ENCODE measurements at places on chromosomes 11 and 22.

- DNase-seq = no peak
Measured at GRCh38 chr11:74321487-74322188, 10.2 kb upstream of the P4HA3 start.

- DNase-seq = no peak
Measured at GRCh38 chr11:10982704-10983510, 125.1 kb upstream of the ZBED5 start.

DNA sequence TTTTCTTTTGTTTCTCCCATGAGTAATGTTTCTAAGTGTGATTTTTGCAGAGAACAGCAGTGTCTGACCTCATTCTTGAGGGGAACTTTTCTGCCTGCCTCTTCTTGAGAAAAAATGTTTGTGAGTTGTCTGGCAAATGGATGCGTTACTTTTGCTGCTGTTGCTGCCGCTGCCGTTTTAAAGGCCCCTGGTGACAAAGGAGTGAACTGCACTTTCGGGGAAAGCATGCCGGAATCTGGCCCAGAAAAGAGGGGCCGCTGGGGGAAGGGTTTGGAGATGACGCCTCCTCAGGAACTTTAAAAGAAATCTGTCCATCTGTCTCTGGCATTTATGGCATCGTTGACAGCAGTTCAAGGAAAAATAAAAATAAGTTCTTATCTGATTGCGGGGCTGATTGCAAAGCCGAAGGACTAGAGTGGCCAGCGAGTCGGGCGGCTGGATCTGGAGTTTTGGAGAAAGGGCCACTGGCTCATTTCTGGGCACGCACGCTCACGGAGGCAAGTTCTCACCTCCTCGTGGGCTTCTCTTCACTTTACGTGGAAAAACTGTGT, 16.5 kb downstream of the ZBTB16 start:
- DNase-seq = no peak

DNA sequence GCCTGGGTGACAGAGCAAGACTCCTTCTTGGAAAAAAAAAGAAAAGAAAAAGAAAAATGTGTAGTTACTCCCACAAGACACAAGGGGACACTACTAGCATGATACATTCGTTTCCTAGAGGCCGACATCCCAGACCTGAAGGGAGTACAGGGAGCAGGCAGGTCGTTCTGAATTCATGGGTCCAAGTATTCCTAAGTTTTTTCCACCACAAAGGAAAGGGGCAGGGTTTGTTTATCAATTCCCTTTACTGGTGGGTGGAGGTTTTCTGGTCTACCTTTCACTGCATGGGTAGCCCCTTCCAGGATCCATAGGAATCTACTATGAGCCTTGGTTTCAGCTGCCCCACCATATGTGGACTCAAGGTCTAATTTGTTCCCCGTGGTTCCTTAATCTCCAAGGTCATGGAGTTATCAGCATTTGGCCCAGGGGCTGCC, 11.8 kb downstream of the TIGD3 start:
- DNase-seq = no peak

GRCh38 chr22:44368611-44369292, 56.0 kb upstream of the SHISAL1 start:
- no peak for DNase-seq

DNA sequence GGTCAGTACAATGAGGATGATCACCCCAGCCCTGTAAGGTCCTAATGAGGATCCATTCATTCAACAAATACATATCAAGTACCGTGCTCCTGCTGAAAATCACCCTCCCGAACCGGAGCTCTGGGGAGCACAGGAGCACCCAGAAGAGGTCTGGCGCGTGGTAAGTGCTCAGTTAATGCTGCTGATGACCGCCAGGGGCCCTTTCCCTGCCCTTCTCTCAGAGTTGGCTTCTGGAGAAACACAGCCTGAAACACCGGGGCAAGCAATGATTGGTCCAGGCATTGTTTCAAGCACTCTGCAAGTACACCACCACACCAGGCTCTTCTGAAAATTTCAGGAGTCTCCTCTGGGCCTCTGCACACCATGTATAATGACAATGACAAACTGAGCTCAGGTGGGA, 3.8 kb upstream of the CCDC86 start:
- DNase-seq = no peak

DNA sequence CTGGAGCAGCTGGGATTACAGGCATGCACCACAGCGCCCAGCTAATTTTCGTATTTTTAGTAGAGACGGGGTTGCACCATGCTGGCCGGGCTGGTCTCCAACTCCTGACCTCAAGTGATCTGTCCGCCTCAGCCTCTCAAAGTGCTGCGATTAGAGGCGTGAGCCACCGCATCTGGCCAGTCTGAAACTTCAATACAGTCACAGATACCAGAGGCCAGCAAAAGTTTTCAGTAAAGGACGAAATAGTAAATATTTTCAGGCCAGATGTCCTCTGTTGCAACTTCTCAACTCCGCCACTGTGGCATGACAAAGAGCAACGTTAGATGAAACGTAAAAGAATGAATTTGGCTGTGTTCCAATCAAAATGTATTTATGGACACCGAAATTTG, 403.6 kb downstream of the MN1 start:
- DNase-seq = no peak

DNA sequence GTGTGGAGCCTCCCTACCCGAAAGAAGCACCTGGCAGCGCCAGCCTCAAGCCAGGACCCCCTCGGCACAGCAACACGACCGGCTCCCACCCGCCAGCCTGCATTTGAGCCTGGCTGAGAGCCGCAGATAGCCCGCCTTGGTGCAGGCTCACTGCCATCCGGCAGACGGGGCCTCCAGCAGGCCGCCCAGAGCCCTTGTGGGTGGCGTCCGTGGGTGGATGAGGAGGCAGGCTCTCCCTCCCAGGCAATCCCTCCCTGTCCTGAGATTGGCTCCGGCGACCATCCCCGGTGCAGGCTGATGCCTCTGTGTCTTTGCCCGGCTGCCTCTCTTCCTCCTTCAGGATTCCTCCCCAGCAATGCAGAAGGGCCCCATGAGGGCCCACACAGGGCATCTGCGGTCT, 1527.9 kb downstream of the BRD1 start:
- DNase-seq = no peak

Measured in cortex of kidney (tissue), 1 donor.